ENCODE measurements at places on chromosomes 5 and 9.

DNA sequence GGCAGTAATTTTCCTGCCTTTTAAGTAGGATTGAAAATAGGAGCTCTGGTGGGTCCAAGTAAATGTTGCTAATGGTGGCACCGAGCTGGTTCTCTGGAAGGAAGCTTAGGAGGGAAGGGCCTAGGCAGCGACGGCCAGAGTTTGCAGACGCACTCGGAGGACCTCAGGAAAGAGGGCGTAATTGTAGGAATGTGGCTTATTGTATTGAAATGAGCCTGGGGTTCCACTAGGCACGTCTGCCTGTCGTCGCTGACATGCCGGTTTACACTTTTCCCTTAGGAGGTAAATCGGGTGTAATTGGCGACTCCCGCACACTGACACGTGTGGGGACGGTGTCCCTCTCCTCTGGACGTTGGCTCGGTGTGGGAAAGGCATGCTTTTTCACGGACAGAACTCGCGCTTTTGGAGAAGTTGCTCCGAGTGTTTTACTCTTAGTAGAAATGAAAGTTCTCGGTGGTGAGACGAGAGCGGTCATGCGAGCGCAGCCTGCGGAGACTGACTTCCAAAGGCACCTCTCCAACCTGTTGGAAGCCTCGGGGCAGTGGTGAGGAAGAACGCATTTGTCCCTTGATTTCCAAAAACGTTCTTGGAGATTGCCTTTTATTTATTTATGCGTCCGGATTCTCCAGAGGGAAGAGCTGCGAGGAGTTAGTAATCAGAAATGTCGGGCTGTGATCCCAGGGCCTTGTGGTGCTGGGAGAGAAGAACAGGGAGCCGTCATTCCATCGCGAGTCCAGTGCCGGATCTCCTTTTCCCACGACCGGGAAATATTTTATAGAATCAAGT lies 1.3 kb downstream of the NR4A3 start:
- no peak for DNase-seq

DNA sequence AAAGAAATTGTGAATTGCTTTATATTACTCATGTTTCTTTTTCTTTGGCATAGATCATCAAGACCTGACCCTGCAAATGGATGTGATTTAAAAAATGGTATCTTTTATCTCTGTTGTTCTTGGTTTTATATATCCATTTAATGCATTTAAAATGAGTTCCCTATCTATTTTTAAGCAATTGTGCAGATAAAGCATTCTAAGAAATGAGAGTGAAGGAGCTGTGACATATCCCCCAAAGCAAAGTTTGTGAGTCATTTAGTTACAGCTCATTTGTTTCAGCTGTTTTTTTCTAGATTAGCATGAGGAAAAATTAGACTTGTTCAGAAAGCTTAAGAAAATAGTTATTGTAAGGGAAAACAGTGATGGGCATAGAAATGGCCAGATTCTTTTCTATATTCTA lies 7.6 kb upstream of the ELOVL7 start:
- no peak for DNase-seq

GRCh38 chr9:130891688-130892476 lies 4.7 kb downstream of the QRFP start:
- DNase-seq, result no peak

DNA sequence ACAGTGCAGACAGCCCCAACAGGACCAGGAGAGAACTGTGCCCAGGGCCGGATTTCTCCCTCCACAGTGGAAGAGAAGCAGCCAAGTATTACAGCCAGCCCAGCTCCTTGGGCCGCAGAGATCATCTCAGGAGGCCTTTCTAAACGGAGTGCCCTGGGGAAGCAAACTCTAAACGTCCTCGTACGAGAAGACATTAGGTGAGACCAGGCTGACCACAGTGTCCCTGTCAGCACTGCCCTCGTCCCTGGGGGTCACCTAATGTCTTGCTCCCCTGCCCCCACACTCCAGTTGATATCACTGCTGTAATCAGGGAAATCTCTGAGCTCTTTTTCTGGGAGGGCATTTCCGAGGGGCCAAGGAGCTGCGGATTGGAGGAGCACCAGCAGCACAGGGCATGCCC lies 6.5 kb downstream of the QRFP start:
- DNase-seq, result no peak

DNA sequence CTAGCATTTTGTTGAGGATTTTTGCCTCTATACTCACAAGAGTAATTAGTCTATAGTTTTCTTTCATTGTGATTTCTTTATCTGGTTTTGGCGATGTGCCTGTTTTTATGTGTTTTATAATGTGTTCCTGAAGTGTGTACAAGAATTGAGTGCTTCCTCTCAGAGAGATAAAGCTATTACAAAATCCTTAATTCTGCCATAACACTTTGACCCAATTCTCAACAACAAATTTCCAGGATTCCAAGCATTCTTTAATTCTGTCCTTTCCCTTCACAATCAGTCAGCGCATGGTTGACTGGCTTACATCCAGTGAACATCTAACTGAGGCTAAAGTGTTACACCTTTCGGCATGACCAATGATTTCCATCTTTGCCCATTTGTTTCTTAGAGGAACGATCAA lies 282.9 kb upstream of the MVB12B start:
- no peak for DNase-seq

DNA sequence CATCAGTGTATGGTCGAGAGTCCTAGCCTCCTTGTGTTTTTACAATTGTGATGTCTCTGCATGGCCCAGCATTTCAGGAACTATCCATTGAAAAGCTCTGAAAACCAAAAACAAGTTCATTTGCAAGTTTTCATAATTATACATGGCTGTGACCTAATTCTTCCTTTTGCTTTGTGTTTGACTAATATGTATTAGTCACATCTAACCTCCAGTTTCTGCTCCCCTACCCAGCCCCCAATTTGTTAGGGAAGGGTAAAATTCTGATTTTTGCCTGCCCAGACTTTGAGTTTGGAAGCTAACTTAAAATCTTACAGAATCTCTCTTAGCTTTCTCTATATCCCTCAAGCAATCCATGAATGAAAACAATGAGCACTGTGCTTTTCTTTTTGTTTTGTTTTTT lies 128.2 kb upstream of the SEMA6A start:
- DNase-seq, result no peak

DNA sequence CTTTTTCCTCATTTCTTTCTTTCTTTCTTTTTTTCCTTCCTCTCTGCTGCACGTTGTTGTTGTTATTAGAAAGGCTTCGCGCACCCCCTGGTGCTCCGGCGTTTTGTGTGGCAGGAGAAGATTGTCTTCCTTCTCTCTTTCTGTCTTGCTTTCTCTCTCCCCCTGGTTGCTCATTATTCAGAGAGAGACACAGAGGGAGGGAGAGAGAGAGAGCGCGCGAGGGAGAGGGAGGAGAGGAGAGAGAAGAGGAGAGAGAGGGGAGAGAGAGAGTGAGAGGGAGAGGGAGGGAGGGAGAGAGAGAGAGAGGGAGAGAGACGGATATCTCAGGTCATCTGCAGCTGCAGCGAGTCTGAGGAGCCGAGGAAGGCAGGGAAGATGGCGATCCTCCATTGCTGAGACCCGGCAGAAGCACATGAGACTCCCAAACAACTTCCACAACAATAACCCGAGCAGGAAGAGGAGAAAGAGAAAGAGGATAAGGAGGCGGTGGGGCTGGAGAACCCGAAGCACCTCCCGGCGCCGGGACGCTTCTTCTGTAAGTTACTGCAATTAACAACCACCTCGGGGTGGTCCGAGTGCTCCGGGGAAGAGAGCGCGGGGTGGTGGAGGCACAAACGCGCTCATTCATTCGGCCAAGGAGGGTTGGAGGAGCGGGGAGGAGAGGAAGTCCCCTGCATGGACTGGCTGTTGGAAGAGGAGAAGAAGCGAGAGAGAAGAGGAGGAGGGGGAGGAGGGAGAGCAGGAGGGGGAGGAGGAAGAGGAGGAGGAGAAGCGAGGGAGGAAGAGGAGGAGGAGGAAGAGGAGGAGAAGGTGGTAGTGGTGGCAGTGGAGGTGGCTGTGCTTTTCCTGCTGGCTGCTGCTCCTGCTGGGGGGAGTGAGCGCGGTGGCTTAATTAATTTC lies at the start of gene ZNF462:
ZNF462 (plus strand) TSS at position 346 of the 900 bp plus-strand sequence. CDS start 60,218 bp downstream, outside the sequence.
- no peak for DNase-seq

- DNase-seq, result no peak
These were observed 1.7 kb downstream of the DBN1 start for GRCh38 chr5:177471610-177472356.

DNA sequence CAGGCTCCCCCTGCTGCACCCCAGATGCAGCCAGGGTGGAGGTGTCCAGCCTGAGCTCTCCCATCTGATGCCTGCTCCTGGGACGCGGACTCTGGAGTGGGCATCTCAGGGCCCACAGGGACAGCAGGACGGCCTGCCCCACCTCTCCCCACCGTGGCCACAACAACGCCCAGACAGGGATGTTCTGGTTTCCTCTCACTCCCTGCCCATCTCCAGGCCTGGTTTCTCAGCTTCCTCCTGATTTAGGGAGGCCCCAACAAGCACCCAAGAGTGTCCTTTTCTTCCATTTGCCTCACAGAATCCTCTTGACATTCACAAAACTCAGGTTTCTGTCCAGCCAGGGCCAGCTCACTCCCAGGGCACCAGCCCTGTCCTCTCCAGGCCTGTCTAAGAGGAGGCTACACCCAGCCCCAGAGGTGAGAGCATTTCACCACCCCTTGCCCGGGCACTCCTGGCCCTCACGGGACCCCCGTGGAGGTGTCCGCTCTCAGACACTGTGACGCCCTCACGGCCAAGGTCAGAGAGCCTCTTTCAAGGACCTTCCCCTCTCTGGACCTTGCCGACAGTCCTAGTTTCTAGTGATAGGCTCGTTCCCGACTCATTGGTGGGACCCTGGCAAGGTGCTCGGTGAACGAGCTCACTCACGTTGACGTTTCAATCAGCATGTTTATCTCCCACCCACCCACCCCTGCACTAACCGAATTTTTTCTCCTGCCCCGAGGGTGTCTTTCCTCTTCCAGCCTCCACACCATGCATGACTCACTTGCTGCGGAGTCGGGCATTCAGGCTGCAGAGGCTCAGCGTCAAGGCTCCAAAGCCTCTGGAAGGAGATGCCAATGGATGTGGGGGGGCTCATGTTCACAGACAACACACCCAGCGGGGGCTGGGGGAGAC lies 62.0 kb upstream of the UNC5A start:
- DNase-seq, result no peak

GRCh38 chr5:119021149-119021732 lies 32.9 kb upstream of the DTWD2 start:
- DNase-seq, result no peak
